Renal pelvis (tissue), 12 donors: ENCODE measurements at places on chromosomes 6 and 20.
A peak's percentile ranks its signal among the peaks of the same experiment; 100 is the strongest.

DNA sequence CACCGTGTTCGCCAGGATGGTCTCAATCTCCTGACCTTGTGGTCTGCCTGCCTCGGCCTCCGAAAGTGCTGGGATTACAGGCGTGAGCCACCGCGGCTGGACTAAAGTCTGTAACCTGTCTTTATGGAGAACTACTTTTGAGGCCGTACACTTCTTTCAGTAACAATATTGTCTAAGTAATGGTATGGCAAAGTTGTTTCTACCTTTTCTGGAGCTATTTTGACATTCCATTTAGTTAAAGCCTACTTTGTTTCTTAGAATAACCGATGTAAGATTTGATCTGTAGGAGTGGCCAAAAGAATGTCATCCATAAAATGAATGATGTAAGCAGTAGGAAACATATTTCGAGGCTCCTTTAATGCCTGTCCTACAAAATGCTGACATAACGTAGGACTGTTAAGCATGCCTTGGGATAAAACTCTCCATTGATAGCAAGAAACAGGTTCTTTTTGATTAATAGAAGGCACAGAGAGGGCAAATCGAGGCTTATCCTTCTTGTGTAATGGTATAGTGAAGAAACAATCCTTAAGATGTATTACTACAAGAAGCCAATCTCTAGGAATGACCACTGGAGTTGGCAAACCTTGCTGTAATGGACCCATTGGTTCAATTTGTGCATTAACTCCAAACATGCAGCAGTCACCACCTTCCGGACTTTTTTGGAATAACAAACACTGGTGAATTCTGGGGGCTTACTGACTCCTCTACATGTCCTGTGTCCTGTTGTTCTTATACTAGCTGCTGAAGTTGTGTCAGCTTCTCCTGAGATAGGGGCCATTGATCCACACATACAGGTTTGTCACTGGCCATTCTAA lies 35.9 kb downstream of the HLA-DRA start:
- DNase-seq: no peak

GRCh38 chr6:16355699-16356446 lies 117.5 kb downstream of the GMPR start:
- no peak for DNase-seq

GRCh38 chr6:131600716-131601115 lies 27.3 kb downstream of the MED23 start:
- no peak for DNase-seq

DNA sequence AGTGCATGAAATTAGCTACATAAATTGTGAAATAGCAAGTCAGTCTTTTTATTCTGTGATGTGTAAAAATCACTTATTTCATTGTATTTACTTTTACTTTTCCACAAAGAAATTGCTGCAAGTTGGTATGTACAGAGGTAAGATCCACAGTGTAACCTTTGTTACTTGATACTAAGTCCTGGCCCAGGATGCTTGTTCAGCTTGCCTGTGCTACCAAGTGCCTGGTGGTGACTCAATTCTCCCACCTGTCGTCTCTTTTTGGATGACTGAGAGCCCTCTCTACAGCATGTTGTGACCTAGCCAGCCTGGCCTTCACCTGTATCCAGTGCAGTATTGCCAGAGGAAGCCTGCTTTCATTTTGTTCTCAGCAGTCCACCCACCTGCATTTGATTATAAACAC lies 54.9 kb downstream of the ANKRD6 start:
- DNase-seq: no peak

DNA sequence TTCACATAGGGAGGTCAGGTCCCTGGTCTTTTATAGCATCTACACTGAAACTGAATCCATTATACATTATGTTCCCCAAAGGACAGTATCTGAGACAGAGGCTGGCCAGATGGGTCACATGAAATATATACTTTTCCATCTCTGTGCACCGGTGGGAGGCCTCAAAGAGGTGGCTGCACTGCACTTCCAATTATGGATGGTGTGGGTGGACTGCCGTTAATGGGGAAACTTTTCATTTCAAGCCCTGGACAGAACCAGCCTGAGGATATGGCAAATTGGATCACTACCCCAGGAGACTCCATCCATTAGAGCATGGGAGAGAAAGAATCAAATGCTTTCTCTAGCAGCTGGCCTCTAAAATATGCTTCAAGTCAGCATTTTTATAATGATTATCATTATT lies 280.5 kb upstream of the OPRM1 start:
- DNase-seq: no peak

DNA sequence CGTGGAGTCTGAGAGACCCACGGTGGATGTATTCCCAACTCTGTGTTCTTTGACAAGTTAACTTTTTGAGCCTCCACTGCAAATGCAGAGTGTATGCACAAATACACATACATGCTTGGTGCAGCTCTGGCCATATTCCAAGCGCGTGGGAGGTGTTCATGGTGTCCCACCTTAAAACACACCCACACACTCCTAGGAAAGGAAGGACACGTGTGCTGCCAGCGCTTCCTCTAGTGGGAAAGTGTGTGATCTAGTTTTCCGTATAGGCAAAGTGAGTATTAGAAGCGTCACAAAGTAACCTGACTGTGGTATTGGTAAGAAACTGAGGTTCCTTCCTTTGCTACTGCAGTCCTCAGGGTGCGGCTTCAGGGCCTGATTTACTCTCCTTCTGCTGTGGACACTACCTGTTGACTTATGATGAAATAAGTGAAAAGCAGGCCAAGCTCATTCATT lies 36.0 kb upstream of the MPC1 start:
- DNase-seq: no peak

- DNase-seq: no peak
Measured at GRCh38 chr6:101711518-101711917, 318.0 kb downstream of the GRIK2 start.

GRCh38 chr6:8082954-8083858 lies 19.0 kb upstream of the BLOC1S5 start:
- DNase-seq: no peak

DNA sequence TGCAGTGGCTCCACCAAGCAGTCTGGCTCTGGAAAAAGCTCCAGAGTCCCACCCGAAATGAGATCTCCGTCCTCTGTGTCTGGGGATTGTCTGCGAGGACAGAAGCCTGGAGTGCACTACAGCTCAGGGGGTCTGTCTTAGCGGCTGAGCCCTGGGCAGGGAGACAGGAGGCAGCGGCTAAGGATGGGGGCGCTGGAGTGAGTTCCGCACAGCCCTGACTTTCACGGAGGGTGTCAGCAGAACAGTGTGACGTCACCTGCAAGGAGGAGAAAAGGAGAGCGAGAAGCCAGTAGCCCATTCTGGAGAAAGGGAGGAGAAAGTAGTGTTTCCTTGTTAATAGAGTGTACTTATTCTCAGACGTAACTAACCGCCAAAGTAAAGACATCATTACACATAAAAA lies 97.6 kb downstream of the FAM50B start:
- DNase-seq: no peak

DNA sequence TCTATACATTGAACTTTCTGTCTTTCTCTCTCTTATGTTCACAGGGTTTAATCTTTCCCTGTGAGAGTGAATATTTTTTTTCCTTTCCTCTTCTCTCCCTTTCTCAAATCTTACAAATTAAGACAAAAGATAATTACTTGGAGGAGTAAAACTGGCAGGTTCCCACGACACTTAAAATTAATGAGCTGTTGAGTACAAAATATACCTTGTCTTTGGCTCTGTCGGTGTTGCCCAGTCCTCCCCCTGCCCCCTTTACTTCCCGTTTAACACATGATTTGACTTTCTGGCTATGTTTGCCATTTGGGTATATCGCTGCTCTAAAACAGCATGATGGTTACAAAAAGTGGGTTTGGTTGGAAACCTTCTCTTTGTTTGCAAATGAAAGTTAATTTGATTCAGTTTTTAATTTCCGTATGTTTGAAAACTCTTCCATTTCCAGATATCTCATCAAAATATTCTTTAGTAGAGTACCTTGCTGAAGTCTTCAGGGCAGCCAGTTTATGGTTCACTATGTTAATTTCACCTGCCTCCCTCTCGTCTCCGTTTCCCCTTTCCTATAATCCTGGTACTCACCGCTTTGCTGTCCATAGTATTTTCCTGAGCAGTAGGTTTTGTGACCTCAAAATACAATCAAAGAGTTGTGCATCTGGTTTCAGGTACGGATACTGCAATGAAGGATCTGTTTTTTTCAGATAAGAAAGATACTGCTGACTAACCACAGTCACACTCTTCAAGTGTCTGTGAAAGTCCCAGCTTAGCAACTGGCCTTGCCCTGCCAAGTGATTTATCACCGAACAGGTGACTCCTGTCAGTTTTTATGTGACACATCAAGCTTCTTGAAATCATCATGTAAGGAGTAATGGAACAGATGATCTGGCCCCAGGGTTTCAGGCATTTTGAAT lies 181.2 kb downstream of the DTNBP1 start:
- peak; percentile 70 for DNase-seq

GRCh38 chr6:15796130-15796771 lies 133.4 kb upstream of the DTNBP1 start:
- no peak for DNase-seq

GRCh38 chr6:138372711-138373463 lies 4.8 kb upstream of the SMIM28 start:
- no peak for DNase-seq

GRCh38 chr20:56343861-56344381 lies 14.9 kb upstream of the FAM210B start:
- no peak for DNase-seq

DNA sequence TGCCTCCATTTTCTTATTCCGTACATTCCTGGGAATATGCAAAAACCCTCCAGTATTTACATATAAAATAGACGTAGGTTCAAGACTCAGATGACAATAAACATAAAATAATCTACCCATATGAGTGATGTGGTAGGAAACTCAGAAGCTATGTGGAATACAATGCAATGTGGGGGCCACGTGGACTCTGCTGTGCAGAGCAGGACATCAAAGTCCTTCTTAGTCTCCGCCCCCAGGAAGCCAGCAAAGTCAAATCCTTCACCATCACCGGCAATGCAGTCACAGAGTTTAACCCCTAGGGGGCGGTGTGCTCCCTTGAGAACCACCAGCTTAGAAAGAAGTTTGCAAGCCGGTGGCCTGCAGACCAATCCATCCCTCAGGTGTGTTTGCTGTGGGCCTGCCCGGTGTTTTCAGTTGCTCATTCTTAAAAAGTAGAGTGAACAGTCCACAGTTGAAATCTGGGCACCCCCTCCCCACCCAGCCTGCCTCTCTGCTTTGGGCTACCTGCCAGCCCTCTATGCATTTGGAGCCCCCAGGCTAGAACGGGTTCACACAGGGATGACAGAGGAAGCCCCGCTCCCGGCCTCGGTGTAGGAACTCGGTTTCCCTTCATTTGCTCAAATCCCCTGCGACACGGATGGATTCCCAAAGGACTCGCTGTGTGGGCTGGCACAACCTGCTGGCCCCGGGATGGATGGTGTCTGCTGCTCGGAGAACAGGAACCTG lies 59.9 kb downstream of the SULF2 start:
- DNase-seq: peak; percentile 89

- DNase-seq: peak; percentile 44
Measured at GRCh38 chr6:30396833-30397479, 52.0 kb downstream of the RPP21 start.

DNA sequence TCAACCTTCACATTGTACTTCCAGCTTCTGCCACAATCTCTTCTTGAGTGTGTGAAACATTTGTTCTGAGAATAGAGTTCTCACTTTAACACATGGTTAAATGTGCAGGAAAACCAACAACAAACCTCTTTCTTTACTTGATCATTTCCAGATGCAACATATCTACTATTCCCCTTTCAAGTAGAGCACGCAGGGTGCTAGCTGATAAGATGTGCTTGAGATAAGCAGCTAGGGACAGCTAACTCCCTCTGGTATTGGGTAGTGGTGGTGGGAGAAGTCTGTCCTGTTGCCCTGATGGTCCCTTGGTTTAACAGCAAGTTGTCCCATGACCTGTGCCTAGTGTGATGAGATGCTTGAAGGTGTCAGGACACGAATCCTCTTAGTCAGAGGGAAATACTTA lies 15.4 kb upstream of the HMGCLL1 start:
- no peak for DNase-seq

DNA sequence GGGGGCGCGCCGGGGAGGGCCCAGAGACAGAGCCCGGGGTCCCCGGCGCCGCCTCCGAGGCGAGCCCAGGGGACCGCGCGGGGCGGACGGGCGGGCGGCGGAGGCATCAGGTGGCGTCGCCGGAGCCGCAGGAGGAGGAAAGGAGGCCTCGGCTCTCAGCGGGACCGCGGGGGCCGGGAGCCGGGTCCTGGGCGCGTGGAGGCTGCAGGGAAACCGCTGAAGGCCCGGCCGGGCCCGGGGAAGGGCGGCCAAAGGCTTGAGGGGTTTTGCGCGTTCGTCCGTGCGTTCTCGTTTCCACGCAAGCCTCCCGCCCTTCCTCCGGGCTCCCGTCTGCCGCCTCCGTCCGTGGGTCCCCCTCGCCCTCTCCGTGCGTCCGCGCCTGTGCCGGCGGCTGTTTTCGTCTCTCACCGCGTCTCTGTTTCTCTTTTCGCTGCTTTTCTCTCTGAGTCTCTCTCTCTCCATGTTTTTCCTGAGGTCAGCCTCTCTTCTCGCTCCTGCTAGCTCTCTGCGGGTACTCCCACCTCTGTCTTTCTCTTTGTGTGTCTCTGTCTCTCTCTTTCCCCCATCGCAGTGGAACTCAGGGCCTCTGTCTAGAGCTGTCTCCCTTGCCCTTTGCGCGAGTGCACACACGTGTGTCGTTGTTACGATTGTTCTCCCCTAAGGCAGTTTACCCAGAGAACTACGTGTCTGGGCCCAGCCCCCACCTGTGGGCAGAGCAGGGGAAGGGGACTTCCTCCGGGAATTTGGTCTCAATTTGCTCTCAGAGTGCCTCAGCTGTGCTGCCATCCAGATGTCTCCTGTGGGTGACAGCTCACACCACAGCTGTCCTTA lies 2.1 kb downstream of the IRF4 start:
- no peak for DNase-seq

GRCh38 chr6:7727946-7728854 lies 2.3 kb downstream of the BMP6 start:
- DNase-seq: no peak

DNA sequence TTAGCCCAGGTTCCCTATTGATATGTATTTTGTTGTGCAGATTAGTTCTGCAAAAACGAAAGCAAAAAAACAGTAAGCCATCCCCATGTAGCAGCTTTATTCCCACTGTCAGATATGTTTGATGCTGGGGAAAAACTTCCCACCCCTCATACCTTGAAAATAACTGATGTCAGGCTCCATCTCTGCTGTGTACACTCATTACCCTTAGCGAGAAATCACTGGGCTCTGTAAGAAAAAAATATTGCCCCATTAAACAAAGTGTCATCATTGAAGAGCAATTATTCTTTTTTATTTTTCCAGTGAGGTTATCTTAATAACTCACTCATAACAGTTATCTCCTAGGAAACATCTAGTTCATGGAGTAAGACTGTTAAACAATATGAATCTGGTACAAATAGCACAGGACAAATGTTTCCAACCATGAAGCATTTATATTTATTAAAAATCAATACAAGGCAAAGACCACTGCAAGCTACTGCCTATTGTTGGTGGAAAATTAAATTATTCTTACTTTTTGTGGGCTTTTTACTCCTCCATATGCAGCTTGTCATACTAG lies 268.8 kb downstream of the LMBRD1 start:
- no peak for DNase-seq

DNA sequence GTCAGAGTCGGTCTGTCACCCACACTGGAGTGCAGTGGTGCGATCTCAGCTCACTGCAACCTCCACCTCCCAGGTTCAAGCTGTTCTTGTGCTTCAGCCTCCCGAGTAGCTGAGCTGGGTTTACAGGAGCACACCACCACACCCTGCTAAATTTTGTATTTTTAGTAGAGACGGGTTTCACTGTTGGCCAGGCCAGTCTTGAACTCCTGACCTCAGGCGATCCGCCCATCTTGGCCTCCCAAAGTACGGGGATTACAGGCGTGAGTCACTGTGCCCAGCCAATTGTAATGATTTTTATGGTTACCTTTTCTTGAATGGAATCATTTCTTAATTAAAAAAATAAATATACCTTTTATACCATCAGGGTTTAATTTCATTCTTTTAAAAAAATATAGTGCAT lies 105.7 kb downstream of the MTHFD1L start:
- DNase-seq: no peak
